ENCODE measurements at places on chromosomes 5 and 9.

DNA sequence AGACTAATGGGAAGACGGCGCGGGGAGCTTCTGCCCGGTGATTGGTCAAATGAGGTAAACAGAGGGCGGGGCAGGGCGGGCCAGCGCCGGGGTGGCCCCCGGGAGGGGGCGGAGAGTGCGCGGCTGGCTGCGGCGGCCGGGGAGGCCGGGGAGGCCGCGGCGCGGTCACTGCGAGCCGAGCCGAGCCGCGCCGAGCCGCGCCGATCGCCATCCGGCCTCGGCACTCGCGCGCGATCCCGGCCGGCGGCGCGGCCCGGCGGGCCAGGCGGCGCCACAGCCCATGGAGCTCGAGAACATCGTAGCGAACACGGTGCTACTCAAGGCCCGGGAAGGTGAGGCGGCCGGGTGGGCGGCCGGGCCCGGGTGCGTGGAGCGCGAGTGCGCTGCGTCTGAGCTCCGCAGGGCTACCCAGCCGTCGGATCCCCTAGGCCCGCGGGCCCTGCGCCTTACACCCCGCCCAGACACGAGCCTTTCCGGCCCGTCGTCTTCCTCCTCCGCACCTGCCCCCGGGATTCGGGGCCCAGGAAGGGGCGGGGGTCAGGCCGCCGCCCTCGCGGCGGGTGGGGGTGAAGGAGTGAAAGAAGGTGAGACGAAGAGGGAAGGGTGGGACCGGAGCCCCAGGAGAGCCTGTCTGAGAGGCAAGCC is at the start of gene GRK6:
GRK6 (plus strand) TSS at position 111 of the 645 bp plus-strand sequence; CDS start at position 281, 170 bp downstream.
- no peak for DNase-seq

DNA sequence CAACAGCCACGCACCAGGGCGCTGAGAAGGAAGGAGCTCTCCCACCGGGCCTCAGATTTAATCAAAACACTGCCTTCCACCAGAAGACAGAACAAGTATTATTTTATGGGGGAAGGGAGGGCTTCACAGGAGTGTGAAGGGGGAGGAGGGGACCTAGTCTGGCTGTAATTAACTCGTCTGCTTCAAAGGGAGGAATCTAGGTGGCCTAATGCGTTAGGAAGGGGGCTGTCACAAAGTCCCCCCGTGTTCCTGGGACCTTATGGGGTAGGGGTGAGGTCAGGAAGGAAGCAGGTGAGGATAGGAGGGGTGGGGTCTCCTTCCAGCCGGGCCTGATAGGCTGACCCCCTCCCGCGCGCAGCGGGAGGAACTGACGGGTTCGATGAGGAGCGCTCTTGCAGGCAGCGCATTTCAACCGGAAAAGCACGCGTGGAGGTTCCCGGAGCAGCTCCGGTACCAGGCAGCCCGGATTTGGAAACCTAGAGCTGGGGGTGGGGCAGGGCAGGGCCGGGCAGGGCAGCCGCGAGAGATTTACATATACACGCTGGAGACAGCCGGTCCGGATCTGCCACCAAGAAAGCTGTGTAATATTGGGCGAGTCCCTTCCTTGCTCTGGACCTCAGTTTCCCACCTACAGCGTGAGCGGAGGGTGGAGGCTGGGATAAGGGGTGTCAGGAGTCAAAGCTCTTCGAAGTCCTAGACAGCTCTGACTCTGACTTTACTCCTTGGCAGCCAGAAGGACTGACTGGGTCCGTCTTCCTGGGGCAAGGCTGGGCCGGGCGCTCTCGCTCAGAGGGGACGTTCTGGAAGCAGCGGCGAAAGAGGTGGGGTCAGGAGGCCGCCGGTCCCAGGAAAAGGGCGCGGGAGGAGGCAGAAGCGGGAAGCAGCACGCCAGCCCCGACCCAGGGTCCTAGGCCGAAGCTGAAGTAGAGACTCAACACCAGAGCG is 1.8 kb downstream of the SHB start:
- DNase-seq, result peak; percentile 39

DNA sequence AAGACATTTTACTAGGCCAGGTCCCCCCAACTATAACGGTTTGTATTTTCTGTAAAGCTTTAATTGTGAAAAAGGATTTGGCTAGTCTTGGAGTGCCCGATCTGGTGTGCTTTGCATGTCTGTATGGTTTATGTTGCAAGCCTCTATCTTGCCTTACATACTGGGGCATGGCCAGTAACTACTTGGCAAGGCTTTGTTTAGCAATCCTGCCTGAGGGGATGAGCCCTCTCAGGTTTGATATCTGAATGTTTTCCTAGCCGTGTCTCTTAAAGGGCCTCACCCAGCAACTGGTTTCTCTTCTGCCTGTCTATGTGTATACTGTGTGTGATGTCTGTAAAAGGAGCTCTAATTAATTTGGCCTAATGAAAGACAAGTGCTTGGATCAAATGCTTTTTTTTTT is 61.3 kb upstream of the SPINK5 start:
- DNase-seq, result no peak

DNA sequence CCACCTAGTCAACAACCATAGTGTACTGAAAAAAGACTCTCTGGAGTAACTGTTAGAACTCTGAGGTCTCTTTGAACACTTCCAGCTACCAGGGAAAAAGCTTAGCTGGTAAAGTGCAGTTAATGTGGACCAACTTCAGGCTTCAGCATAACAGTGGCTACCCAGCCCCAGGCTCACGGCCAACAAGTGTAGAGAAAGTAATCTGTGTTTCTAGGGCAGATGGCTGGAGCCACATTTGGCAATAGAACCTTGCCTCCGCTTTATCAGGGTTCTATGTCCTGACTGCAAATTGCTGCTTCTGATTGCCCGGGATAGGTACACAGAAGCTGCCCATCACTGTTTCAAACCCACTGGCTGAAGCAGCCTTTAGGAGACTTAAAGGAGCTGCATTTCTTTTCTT is 76.0 kb upstream of the SIMC1 start:
- DNase-seq, result no peak

GRCh38 chr9:34451545-34451944 is 6.8 kb downstream of the FAM219A start:
- DNase-seq, result no peak

DNA sequence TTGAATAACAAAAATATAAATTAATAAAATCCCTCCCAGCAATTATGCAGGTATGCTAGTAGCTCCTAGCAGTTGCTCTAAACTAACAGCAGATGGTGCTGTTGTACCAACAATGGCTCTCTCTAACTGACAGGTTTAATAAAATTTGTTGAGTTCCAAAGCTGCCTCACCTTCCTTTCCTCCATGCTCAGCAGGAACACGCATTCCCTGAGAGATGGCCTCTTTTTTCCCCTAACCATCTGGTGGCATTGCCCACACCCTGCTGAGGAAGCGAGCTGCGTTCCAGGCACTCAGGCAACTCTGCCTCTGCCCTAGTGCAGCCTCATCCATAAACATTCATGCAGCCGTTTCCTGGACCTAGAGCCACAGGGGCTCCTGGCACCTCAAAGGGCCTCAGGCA is 106.2 kb downstream of the KLHL3 start:
- peak; percentile 45 for DNase-seq

DNA sequence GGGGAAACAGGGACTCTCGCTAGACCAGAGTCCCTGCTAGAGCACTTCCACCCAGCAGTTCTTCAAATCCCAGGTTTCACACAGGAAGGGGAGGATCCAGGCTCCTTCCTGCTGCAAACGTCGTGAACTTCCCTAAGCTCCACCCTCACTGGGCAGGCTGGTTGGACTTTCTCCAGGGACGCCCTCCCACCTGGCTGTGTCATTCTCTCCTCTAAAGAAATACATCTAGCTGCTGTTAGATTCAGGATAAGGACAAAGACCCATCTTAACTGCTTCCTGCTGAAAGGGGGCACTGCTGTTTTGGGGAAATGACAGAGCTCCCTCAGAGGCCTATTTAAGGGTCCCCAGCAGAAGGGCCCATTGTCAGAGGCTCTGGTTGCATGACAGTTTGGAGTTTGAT is 230.7 kb downstream of the SEMA6A start:
- peak; percentile 40 for DNase-seq

- DNase-seq, result no peak
These were observed 73.6 kb upstream of the SUSD1 start for GRCh38 chr9:112248722-112249121.

- no peak for DNase-seq
These were observed 39.4 kb upstream of the MAP1B start for GRCh38 chr5:72067682-72068470.

Measured in Kasumi-1 (cell line).